ENCODE measurements at places on chromosomes 3 and 15. TPM values are rescaled to one million over a fixed set of nuclear protein-coding genes. Genes with fewer than 3 reads are reported as not detected.

DPH3 gene
- 32.9 TPM for total RNA-seq

FAIM gene
- total RNA-seq: 8.3 TPM

UBA5 gene
- 23.7 TPM for total RNA-seq

GABPB1 gene
- total RNA-seq: 13.7 TPM

GREM1 gene
- total RNA-seq: 8.6 TPM

TEX9 gene
- 4.6 TPM for total RNA-seq

BTLA gene
- not detected for total RNA-seq

TNFAIP8L3 gene
- total RNA-seq: 15.4 TPM

POTEB gene
- not detected for total RNA-seq

DCBLD2 gene
- 47.9 TPM for total RNA-seq

DAZL gene
- not detected for total RNA-seq

BOC gene
- 91.0 TPM for total RNA-seq

SLC2A2 gene
- not detected for total RNA-seq

FGD5 gene
- 15.9 TPM for total RNA-seq

CCR1 gene
- 5.5 TPM for total RNA-seq

PIF1 gene
- total RNA-seq: 0.78 TPM

SCAANT1 gene
- total RNA-seq: not detected

BHLHE40 gene
- 13.3 TPM for total RNA-seq

LINGO1 gene
- 2.2 TPM for total RNA-seq

All from esophagus muscularis mucosa (tissue), 4 donors.